ENCODE measurements at places on chromosomes 5 and 9. TPM values are rescaled to one million over a fixed set of nuclear protein-coding genes. Genes with fewer than 3 reads are reported as not detected.

GRCh38 chr5:2135354-2135753 lies 252.6 kb upstream of the IRX4 start:
- no peaks in the 10 kb centered on the region for H3K36me3 ChIP-seq
- no peak for DNase-seq
- no peak overlapping the region for H3K27ac ChIP-seq
- H3K27me3 ChIP-seq = peaks cover 3% of the 10 kb centered on the region
- no peak overlapping the region for H3K4me3 ChIP-seq
- H3K4me1 ChIP-seq = no peaks in the 10 kb centered on the region

DNA sequence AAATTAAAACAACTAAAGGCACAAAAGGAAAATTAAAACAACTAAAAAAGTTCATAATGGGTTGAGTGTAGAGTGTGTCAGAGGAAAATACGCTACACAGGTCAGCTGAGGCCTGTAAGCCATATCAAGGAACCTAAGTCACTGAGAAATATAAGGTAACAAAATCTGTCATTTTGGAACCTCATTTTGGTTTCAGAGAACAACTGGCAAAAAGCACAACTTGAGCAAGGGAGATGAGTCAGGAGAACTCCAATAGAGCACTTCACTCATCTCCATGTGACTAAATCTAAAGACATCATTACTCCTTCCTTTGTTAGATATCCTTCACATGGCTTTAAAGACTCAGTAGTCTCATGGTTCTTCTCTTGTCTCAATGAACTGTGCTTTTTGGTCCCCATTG lies 269.4 kb upstream of the POU5F2 start:
- H3K4me3 ChIP-seq = no peak overlapping the region
- H3K36me3 ChIP-seq = peaks cover 57% of the 10 kb centered on the region
- DNase-seq = no peak
- no peaks in the 10 kb centered on the region for H3K27me3 ChIP-seq
- H3K4me1 ChIP-seq = peaks cover 10% of the 10 kb centered on the region

- H3K4me3 ChIP-seq = no peak overlapping the region
- no peaks in the 10 kb centered on the region for H3K27me3 ChIP-seq
- no peaks in the 10 kb centered on the region for H3K4me1 ChIP-seq
These were observed 18.3 kb upstream of the CCDC192 start for GRCh38 chr5:127684726-127685467.

Gene GRIN3A
- total RNA-seq = not detected

DNA sequence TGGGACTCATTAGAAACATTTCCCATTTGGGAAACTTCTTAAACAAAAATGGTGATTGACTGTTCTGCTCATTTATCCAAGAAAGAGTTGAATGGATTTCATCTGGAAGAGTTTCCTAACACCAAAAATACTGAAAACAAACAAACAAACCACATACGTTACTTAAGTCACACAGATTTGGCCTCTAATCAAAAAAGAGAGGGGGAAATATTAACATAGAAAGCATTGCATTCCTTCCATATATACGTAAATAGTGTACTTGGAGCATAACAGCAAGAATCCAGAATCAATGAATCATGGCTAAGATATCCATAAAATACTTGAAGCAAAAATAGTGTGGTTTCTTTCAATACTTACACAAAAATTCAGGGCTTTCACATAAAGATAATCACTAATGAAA lies 189.8 kb upstream of the MAP3K1 start:
- peaks cover 5% of the 10 kb centered on the region for H3K36me3 ChIP-seq
- no peak overlapping the region for H3K27ac ChIP-seq
- DNase-seq = no peak
- no peaks in the 10 kb centered on the region for H3K4me1 ChIP-seq

Gene LTC4S
- total RNA-seq = 5.5 TPM

DNA sequence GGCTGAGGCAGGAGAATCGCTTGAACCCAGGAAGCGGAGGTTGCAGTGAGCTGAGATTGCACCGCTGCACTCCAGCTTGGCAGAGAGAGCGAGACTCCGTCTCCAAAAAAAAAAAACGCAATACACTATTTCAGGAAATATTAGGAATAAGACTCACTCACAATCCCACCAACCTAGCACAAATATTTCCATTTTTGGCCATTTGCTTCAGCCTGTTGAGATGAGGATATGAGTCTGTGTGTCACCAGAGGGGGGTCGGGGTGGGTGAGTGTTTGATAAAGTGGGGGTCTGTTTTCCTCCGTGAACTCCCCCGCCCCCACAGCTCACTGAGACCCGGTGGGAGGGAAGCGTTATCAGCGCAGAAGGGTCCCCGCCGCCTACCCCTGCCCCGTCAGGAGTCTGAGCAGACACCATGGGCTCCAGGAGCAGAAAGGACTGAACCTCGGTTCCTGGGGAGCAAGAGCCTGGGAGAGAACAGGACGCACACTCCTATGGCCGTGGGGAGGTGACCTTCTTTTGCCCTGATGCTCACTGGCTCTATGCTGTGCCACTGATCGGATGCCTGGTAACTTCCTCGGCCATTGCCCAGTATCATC lies 153.8 kb upstream of the PHYKPL start:
- no peak for DNase-seq
- no peaks in the 10 kb centered on the region for H3K4me1 ChIP-seq
- no peak overlapping the region for H3K4me3 ChIP-seq
- peaks cover 3% of the 10 kb centered on the region for H3K27me3 ChIP-seq
- H3K36me3 ChIP-seq = no peaks in the 10 kb centered on the region

DNA sequence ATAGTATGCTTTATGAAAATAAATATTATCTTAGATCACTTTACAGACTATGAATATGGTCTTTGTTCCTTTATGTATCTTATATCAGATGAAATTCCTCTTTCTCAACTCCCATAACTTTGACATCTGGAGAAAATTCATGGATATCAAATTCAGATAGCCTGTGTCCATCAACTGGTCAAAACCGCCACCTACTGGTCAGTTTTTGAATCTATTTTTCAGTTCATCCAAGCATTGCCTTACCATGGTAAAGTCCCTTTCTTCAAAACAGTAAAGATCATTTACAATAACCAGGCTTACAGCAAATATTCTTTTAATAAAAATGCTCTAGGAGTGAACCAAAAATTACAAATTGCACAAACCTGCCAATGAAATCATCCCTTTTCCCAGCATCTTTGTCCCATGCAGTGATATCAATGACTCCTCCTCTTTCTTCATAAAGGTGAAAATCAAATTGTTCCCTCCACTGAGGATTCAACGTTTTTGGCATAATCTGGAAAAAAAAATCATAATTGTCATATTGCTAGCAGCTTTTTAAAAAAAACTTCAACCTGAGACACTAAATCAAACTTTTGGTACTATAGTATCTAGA lies 290.5 kb downstream of the SLF1 start:
- H3K4me1 ChIP-seq = no peaks in the 10 kb centered on the region
- peaks cover 2% of the 10 kb centered on the region for H3K27me3 ChIP-seq
- no peak overlapping the region for H3K4me3 ChIP-seq
- DNase-seq = no peak
- H3K36me3 ChIP-seq = no peaks in the 10 kb centered on the region

- DNase-seq = no peak
- no peaks in the 10 kb centered on the region for H3K36me3 ChIP-seq
- H3K4me3 ChIP-seq = no peak overlapping the region
- no peak overlapping the region for H3K27ac ChIP-seq
These were observed 59.6 kb downstream of the SNCAIP start for GRCh38 chr5:122371511-122372151.

- H3K27me3 ChIP-seq = peaks cover 10% of the 10 kb centered on the region
- no peaks in the 10 kb centered on the region for H3K36me3 ChIP-seq
- no peak for DNase-seq
- H3K4me3 ChIP-seq = no peak overlapping the region
These were observed 91.2 kb downstream of the FSTL4 start for GRCh38 chr5:133520991-133521706.
